Chondrocyte (in vitro differentiated cells): ENCODE measurements at places on chromosomes 13 and 19.

DNA sequence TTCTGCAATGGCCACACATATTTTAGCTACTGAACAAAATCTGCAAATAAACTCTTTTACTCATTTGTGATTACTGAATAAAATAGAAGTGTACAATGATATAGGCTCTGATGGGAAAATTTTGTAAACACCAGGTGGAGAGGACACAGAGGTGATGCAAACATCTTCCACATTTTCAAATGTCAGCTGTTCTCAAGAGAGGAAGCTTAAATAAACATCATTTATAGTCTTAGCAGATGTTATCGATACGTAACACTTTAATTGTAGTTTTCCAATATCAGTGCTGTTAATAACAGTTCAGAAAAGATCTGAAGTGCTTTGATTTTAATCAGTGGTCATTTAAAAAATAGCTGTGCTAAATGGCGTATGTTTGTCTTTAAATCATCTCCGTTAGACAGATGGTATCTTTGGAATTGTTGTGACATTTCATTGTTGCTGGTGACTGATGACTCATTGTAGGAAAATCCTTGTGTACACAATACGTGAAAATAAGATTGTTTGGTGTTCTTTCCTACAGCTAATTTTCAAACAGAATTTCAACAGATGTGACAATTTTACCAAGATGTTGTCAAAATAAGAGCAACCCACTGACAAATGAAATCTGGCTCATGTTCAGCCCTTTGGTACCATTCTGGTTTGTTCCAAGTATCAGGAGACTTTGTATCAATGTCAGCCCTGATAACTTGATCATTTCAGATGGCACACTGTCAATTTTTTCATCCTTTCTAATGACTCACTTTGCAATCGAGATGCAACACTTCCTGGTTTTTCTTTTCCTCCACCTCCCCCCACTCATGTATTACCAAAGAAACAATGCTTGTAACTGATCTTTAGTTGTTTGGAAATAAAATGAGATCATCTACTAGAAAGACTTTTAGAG is 516.0 kb downstream of the DCT start:
- H3K27ac ChIP-seq, result peak overlapping the region; percentile 60
- H3K27me3 ChIP-seq, result no peaks in the 10 kb centered on the region
- DNase-seq, result no peak

- no peaks in the 10 kb centered on the region for H3K27me3 ChIP-seq
- peaks cover 11% of the 10 kb centered on the region for H3K36me3 ChIP-seq
- peaks cover 47% of the 10 kb centered on the region for H3K4me1 ChIP-seq
- DNase-seq, result peak; percentile 96
- H3K27ac ChIP-seq, result peak overlapping the region; percentile 98
Measured at GRCh38 chr19:51688671-51689571, 4.2 kb upstream of the SPACA6 start.

DNA sequence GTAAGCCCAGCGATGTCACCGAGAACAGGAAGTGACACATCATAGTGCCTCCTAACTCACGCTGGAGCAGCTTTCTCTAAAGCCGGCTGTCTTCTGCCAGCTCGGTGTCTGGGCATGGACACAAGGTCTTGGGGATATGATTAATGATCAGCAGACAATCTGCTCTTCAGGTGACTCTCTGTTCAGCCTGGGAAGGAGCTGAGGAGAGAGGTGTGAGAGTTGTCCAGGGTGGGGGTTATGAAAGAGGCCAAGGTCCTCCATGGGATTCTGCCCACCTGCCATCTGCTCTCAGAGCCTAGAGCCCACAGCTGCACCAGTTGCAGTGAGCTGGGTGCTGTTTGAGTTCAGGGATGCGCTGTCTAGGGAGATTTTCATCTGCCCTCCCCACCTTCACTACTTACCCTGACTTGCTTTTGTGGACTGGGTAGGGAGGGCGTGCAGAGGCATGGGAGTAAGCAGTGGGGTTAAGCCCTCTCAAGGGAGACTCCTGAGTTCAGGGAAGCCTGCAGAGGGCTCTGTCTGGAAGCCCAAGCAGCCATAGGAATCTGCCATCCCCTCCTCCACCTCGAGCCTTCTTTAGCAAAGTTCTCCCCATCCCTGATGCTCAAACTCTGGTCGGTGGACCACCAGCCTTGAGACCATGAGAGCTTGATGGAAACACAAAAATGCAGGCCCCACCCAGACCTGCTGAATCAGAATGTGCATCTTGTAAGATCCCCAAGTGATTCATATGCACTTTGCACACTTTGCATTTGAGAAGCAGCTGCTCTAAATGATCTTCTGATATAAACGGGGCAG is 539.7 kb downstream of the RFC3 start:
- DNase-seq, result no peak
- H3K27ac ChIP-seq, result peak overlapping the region; percentile 95
- no peaks in the 10 kb centered on the region for H3K27me3 ChIP-seq
- no peak overlapping the region for H3K4me3 ChIP-seq
- no peaks in the 10 kb centered on the region for H3K36me3 ChIP-seq

DNA sequence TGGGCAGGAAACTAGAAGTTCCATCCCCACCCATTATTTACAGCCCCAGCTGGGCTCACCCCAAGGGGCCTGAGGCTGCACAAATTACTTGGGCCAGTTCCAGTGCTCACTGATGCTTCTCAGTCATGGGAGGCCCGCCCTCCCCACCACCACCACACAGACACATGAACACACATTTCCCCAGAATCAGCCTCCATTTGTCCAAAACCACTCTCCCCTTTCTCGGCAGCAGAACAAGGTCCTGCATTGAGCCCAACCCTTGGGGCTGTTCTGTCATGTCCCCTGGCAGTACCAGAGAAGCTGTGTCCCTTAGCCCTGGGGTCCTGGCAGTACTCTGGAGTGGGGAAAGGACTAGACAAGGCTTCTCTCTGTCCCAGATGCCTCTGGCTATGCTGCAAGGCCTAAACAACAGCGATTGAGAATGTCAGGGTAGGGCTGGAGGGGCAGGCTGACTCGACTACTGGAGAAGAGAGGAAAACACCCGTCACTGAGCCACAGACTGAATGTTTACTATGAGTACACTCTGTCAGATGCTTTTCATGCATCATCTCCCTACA is 21.8 kb downstream of the SAMD4B start:
- H3K4me3 ChIP-seq, result no peak overlapping the region
- H3K36me3 ChIP-seq, result peaks cover 17% of the 10 kb centered on the region
- no peak for DNase-seq
- no peaks in the 10 kb centered on the region for H3K27me3 ChIP-seq
- H3K4me1 ChIP-seq, result peaks cover 15% of the 10 kb centered on the region

DNA sequence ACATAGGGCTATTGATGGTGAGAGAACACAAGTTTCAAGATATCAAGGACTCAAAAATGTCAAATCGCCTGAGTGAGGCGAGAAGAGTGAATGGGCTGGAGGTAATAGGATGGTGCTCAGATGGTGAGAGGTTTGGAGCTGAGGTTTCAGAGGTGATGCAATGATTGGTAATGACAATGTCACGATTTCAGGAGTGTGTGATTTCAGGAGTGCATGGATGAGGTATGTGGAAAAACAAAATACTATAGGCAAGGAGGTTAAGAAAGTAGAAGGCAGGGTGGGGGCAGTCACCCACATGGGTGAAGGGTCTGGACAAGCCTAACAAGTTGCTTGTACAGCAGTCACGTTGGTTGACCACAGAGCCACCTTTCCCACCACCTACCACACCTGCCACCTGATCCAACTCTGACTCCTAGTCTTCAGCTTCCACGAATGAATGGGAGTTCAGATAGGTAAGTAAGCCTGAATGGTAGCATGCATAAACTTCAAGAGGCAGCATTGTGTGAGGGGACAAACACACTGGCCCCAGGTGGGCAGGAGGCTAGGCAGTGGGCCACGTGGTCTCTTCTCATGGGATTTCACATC is 71.5 kb downstream of the RUBCNL start:
- DNase-seq, result no peak
- H3K4me1 ChIP-seq, result no peaks in the 10 kb centered on the region
- H3K27me3 ChIP-seq, result peaks cover 2% of the 10 kb centered on the region
- H3K36me3 ChIP-seq, result peaks cover 4% of the 10 kb centered on the region
- H3K4me3 ChIP-seq, result no peak overlapping the region
- no peak overlapping the region for H3K27ac ChIP-seq

GRCh38 chr13:39379667-39380655 is 223.0 kb downstream of the LHFPL6 start:
- DNase-seq, result no peak
- peaks cover 8% of the 10 kb centered on the region for H3K36me3 ChIP-seq
- no peaks in the 10 kb centered on the region for H3K27me3 ChIP-seq
- peak overlapping the region; percentile 85 for H3K27ac ChIP-seq
- H3K4me1 ChIP-seq, result peaks cover 52% of the 10 kb centered on the region

GRCh38 chr13:48930918-48931317 is 44.8 kb upstream of the FNDC3A start:
- H3K27ac ChIP-seq, result no peak overlapping the region
- H3K4me3 ChIP-seq, result no peak overlapping the region
- H3K4me1 ChIP-seq, result no peaks in the 10 kb centered on the region
- peaks cover 10% of the 10 kb centered on the region for H3K27me3 ChIP-seq

DNA sequence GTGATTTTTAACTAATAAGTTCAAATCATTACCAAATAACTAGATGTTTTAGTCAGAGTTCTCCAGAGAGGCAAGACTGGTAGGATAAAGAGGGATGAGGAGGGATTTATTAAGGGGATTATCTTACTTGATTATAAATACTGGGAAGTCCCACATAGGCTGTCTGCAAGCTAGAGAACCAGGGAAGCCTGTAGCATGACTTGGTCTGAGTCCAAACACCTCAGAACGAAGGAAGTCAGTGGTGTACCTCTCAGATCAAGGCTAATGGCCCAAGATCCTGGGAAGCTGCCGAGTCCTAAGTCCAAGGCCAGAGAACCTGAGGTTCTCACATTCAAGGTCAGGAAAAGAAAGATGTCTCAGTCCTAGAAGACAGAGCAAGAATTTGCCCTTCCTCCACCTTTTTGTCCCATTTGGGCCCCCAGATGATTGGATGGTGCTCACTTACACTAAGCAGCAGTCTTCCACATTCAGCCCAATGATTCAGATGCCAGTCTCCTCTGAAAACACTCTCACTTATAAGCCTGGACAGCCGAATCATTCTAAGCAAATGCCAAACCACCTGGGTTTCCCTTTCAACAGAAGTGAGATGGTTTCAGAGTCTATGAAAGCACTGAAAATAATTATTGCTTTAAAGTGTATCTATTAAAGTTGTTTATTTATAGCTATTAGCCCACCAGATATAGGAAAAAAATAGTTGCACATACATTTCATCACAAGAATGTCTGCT is 1599.2 kb downstream of the OLFM4 start:
- no peak overlapping the region for H3K27ac ChIP-seq
- H3K36me3 ChIP-seq, result no peaks in the 10 kb centered on the region
- no peak overlapping the region for H3K4me3 ChIP-seq
- no peaks in the 10 kb centered on the region for H3K4me1 ChIP-seq

DNA sequence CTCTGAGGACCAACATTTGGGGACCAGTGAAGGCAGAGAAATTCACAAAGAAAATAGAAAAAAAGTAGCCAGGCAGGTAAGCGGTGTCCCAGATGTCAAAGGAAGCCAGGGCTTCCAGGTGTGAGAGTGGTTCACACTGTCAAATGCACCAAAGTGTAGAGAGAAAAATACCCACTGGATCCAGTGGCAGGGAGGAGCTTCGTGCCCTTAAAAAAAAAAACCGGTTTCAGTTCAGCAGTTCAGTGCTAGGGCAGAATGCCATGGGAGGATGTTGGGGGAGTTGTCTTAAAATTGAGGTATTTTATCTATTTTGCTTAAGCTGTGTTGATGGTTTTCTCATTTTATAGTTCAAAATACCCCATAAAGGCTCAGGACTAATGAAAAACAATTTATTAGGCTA is 47.8 kb upstream of the C1QTNF9 start:
- H3K36me3 ChIP-seq, result no peaks in the 10 kb centered on the region
- no peak overlapping the region for H3K27ac ChIP-seq
- peaks cover 16% of the 10 kb centered on the region for H3K4me1 ChIP-seq
- no peak for DNase-seq
- no peaks in the 10 kb centered on the region for H3K27me3 ChIP-seq
- no peak overlapping the region for H3K4me3 ChIP-seq

DNA sequence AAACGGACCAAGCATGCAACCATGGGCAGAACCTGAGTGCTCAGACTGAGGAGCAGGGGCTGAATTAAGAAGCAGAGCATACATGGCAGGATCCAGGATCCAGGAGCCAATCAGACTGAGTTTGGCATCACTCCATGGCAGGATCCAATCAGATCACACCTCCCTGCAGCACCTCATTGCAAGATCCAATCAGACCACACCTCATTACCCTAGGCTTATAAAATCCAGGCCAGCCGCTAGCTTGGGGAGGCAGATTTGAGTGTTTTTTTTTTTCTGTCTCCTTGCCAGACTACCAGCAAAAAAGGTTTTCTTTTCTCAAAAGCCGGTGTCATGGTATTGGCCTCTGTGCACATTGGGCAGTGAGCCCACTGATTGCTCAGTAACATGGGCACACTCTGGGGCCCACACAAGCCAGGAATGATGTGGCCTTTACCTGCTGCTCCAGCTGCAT is 127.9 kb upstream of the GJB6 start:
- peaks cover 5% of the 10 kb centered on the region for H3K27me3 ChIP-seq
- no peak for DNase-seq
- no peak overlapping the region for H3K27ac ChIP-seq
- no peak overlapping the region for H3K4me3 ChIP-seq
- H3K36me3 ChIP-seq, result no peaks in the 10 kb centered on the region
- H3K4me1 ChIP-seq, result peaks cover 7% of the 10 kb centered on the region

DNA sequence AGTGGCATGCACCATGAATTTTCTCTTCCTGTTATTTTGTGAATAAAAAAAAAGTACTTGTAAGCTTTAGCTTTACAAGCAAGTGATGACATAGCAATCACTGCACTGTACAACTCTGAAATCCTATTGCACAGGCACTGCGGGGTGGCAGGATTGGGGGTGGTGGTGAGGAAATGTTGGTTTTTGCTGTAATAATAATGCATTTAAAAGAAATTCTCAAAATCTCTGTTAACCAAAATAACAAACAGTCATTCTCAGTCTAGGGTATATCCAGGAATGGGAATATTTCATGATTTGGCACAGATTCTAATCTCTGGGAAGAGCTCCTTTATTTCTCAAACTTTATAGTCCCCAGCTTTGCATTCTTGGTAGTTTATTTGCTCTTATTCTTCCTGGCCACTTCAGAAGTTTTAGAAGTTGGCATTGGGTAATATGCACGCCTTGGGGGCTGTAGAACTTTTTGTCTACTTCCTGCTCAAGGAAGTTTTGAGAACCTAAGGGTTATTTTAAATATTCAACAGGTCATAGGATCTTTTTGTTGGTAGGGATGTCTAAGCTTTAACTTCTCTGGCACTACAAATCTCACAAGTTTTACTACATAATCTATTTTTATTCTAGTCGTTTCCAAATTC is 353.0 kb upstream of the KLF12 start:
- DNase-seq, result no peak
- no peaks in the 10 kb centered on the region for H3K27me3 ChIP-seq
- no peak overlapping the region for H3K4me3 ChIP-seq
- H3K27ac ChIP-seq, result peak overlapping the region; percentile 46
